Activated naive CD8-positive, alpha-beta T cell treated with anti-CD3 and anti-CD28 coated beads for 36 hours (primary cell): ENCODE measurements at places on chromosomes 5 and 9. TPM values are rescaled to one million over a fixed set of nuclear protein-coding genes. Genes with fewer than 3 reads are reported as not detected.
A peak's percentile ranks its signal among the peaks of the same experiment; 100 is the strongest.

The TCERG1 gene
- total RNA-seq, result 131 TPM

The DBH gene
- not detected for total RNA-seq

The SHISAL2B gene
- total RNA-seq, result not detected

The SYK gene
- 0.48 TPM for total RNA-seq

The IQGAP2 gene
- 30.6 TPM for total RNA-seq

The FOXD4 gene
- not detected for total RNA-seq

The MARCOL gene
- total RNA-seq, result not detected

The GABRA1 gene
- not detected for total RNA-seq

The HTR4 gene
- total RNA-seq, result not detected

The SOX30 gene
- total RNA-seq, result not detected

The RUSC2 gene
- 2.2 TPM for total RNA-seq

The SH3PXD2B gene
- 0.84 TPM for total RNA-seq

The CNTLN gene
- total RNA-seq, result 0.68 TPM

GRCh38 chr9:16754662-16755061 is 115.8 kb downstream of the BNC2 start:
- DNase-seq, result no peak

GRCh38 chr9:89814340-89815040 is 209.7 kb downstream of the GADD45G start:
- DNase-seq, result no peak

DNA sequence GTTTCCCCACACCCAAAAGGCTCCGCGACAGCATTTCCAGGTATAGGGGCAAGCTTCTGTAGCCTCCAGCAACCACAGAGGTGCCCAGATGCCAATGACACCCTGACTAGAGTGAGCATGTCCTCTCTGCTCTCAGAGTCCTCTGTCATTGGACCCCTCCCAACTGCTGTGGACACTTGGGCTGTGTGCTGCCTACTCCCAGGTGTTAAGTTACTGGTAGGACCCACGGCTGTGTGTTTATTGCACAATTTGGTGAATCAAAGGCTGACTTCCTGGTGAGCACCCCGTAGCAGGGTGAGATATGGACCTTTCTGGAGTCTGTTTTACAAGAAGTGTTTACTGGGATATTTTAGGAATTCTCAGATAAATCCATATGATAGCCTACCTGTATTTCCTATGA is 36.0 kb downstream of the SH3GL2 start:
- DNase-seq, result no peak

- peak; percentile 38 for DNase-seq
These were observed 102.2 kb downstream of the DEPDC1B start for GRCh38 chr5:60597572-60598320.

GRCh38 chr5:173312821-173313220 is 15.4 kb downstream of the STC2 start:
- no peak for DNase-seq

DNA sequence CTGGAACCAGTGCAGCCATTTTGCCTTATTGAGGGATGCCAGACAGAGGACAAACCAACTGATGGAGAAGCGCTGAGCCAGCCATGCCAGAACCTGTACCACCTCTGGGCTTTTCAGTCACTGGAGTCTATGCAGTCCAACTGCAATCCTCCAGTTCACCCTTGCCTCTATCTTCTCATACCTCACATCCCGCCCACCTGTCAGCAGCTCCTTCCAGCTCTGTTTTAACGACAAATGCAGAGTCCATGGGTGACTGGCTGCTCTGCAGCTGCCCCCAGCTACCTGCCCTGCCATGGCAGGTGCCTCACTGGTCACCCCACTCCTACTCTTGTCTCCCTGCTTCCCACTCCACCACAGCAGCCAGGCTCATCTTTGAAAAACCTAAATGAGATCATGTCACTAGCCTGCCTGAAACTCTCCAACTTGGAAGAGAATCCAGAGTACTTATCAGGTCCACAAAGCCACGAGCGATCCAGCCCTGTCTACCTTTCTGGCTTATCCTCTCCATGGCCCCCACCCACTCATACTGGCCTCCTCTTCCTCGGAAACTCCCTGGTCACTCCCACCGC is 14.0 kb upstream of the ACSL6 start:
- DNase-seq, result no peak

GRCh38 chr9:137097761-137098462 is 11.1 kb downstream of the MAN1B1 start:
- DNase-seq, result no peak

DNA sequence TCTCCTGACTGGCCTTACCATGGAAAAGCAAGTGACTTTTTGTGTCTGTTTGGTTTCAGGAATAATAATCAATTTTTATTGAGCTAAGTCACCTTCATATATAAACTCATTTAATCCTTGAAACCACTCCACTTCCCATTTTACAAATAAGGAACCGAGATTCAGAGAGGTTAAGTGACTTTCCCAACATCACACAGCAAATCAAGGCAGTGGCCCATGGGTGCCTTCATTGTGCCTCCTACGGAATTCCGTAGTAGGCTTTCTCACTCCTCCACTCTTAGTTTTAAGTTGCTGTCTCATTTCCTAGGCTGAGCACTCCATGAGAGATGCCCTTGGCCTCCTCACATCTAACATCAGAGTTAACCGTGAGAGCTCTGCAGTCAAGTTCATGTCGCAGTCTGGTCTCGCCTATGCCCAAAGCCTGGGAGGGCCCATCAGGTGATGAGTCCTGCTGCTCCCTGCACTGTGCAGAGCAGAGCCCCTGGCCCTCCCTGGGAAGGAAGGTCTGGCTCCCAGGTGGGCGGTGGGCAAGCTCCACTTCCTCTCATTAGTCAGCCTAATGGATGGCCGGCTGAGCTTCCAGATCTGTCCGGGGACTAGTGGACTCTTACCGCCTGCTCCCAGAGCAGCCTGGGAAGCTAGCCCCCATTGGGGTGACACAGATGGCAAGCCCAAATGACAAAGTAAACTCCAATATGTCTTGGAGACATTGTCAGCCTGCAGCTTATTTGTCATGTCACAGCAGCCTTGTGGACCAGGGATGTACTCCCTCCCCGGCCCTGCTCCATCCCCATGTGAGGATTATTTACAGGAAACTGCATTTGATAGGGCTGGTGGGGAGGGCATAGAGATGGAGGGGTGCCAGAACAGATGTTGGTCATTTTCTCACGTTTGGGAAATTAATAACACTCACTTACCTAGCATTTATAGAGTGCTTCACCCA is 123.4 kb downstream of the MVB12B start:
- DNase-seq, result no peak

- DNase-seq, result no peak
These were observed 188.6 kb downstream of the NR3C1 start for GRCh38 chr5:143214890-143215289.

DNA sequence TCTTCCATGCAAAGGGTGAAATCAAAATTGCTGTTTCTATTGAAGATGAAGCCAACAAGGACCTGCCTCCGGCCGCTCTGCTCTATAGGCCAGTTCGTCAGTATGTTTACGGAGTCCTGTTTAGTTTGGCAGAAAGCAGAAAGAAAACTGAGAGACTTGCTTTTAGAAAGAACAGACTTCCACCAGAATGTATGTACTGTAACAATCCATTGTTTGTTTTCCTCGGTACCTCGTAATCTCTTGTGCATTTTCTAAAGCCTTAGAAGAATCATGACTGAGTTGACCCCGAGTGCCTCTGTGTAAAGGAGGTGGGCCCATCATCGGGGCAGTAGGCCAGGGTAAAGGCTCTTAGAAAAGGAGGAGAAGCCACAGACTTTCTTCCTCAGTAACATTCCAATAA is 44.2 kb upstream of the PHF2 start:
- DNase-seq, result no peak

DNA sequence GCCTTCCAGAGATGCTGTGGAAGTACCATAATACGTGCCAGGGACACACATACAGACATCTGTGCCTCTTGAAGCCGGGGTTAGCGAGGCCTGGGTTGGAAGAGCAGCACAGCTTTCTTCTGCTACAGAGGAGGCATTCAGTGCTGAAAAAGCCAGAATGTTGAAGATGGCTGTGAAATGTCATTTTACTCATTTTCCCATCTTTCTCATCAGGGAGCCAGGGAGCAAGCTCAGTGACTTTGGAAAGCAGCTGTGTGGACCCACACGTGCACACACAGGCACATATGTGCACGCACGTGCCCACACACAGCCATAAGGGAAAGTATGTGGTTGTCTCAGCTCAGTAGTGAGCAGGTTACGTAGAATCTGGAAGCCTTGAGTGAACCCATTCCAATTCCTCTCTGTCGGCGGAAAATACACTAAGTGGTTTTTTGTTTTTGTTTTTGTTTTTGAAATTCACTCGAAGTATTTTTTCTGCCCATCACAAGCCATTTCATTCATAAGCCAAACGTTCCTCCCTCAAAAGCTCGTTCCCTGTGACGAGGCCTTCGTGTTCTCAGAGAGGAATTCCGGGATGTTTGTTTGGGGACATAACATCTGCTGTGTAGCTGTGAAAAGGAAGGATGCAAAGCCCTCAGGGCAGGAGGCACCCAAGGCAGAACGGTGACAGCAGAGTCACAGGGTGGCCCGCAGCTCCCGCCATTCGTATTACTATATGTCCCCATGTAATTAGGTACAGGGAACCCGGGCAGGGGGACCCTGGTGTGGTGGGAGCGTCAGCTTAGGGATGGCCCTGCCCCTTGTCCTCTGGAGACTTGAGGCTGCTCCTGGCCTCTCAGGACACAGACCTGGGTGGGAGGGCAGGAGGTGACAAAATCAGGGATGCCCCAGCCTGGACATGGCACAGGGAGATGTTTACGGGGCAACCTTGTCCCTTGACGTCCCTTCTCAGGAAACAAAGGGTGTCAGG is 29.0 kb upstream of the ANKRD33B start:
- DNase-seq, result no peak

GRCh38 chr5:180563994-180564393 is 27.3 kb downstream of the SCGB3A1 start:
- DNase-seq, result peak; percentile 29

DNA sequence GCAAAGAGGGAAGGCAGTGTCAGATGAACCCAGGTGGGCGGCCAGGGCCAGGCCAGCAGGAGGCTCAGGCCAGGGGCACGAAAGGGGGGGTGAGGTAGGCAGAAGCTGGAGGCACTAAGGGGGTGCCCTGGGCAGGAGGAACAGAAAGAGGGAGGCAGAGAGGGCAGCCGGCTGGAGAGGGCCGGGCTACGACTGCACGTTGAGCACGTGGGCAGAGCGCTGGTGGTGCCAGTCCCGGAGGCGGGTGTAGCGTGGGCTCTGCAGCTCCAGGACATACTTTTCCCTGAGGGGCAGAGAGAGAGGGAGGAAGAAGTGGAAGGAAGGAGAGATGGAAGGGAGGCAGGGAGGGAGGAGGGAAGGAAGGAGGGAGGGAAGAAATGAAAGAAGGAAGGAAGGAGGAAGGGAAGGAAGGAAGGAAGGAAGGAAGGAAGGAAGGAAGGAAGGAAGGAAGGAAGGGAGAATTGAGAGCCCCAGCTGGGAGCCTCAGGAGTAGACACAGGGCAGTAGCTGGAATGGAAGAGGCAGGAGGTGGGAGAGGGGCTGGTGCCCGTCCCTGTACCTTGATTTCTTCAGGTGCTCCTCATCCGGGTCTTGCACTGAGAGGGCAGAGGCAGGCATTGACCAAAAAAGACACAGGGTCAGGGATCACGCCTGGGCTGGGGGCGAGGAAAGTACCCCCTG is 7.0 kb downstream of the PDLIM7 start:
- DNase-seq, result no peak

- DNase-seq, result no peak
These were observed 462.3 kb downstream of the GABRG2 start for GRCh38 chr5:162529886-162530285.

DNA sequence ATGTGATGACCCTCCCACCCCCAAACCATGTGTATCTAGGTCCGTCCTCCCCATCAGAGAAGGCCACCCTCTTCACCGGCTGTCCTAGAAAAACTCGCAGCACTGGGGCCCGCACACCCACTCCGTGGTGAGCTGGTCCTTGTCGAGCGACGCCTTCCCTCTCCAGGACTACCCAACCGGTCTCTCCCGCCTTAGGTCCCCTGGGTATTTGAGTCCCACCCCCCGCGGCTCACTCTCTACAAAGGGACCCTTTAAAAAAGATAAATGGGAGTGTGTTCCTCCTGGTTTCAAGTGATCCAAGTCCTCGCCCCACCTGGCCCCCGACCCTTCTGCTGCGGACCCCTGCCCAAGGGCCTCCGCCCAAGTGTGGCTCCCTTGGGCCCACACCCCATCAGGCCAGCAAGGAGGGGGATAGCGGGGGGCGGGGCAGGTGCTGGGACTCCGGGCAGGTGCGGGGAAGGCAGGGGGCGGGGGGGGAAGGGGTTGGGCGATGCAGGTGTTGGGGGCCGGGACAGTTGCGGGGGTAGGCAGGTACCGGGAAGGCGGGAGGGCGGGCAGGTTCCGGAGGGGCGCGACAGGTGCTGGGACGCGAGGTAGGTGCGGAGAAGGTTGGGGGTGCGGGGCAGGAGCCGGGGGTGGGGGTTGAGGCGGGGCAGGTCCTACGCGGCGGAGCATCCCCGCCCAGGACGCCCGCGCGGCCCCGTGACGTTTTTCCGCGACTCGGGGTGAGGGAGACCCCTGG is 970 bp upstream of the ARRDC1 start:
- DNase-seq, result no peak

DNA sequence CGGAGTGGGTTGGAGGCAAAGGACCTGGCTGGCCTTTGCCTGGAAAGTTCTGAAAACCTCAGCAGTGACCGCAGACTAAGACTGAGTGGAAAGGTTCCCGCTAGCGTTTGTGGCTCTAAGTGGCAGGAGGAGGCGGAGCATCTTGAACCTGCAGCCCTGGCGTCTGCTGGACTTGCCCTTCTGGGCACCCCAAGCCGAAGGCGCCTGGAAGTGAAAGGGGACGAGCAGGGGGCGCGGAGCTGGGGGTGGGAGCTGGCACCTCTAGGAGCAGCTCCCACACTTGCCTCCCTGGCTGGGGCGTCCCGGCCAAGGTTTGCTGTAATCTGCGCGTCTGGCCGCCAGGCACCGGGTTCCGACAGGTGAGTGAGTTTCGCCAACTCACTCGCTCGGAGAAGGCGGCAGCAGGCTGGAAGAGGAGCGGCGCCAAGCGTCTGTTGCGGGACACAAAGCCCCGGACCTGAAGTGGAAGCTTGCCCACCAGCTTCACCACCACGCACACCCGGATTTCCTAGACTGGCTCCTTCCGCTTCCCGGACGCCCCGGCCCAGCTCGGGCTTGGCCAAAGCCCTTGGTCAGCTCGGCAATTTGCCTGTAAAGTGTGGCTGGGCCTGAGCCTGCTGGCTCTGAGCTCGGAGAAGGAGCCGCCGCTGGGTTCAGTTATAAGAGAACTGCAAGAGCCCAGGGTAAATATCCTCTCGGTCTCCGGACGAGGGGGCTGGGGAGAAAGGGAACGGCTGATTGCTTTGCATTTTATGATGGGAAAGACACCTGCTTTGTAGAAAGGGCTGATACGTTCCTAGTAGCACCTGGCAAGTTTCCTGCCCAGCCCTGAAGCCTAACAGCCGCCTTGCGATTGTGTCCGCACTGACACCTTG is at the start of gene GNA14:
GNA14 (minus strand) TSS at position 89 of the 875 bp plus-strand sequence. CDS start 529 bp downstream, outside the sequence.
- peak; percentile 14 for DNase-seq

GRCh38 chr9:8420416-8420815 is 620.8 kb upstream of the DMAC1 start:
- no peak for DNase-seq

DNA sequence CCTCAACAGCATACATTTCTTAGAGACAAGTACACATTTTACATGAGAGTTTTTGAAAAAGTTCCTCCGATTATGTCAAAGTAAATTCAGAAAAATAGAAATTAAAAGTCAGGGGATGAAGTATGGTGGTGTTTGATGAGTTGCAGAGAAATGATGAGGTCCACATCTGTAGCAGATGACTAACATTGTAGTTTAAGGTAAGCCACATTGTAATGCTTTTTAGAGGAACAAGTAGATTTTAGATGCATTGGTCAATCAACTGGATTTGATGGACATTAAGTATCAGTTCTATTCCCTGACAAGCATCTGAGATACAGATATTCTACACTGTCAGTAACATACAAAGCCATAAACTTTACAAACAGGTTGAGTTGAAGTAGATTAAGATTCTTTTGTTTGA is 402.4 kb upstream of the RORB start:
- DNase-seq, result no peak
